ENCODE measurements at places on chromosomes 4 and X.

DNA sequence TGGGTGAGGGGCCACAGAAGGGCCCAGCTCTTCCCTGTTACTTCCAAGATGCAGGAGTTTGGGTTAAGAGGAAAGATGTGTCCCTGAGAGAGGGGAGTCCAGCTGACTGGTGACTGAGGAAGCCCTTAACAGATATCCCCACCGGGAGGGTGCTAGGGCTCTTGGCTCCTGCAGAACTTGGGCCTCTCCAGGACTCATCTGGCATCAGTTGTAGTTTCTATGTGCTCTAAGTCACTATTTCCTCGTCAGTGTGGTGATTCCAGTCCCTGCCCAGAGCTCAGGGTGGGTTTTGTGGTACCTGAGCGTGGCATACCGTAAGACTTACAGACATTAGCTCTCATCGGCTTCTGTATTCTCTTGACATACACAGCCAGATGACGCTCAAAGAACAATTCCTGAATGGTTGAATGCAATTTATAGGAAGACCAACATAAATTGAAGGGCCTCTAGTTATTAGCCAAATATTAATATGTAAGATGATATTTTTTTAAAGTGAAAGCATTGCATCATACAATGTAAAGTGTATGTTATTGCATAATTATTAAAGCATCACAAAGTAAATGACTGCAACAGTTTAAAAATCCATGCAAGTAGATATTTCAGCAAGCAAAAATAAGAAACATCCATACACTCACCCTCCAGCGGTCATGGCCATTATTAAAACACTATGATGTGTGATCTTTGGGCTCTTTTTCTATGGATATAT lies 195.5 kb downstream of the PTTG2 start:
- DNase-seq, result no peak

- no peak for DNase-seq
Observed at GRCh38 chrX:21708116-21708515, 49.8 kb downstream of the SMPX start.

DNA sequence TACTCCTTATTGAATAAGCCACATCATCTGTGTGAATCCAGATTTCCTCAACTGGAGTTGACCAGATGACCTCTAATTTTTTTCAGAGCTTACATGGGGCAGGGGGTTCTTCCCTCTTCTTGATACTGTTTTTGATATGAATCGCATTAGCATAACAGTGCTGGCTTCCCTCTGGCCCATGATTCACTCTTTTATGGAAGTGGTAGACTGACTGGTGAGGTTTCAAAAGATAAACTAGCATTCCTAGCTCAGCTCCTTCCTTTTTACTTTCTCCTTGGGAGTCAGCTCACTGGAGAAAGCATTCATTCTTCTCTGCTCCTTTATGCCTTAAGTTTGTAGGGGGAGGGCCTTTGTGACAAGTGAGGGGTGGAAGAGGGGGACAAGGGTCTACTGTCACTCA lies 161.0 kb upstream of the FGF13 start:
- DNase-seq, result no peak

- DNase-seq, result no peak
Observed at GRCh38 chrX:40177117-40177430, 79.3 kb upstream of the BCOR start.

DNA sequence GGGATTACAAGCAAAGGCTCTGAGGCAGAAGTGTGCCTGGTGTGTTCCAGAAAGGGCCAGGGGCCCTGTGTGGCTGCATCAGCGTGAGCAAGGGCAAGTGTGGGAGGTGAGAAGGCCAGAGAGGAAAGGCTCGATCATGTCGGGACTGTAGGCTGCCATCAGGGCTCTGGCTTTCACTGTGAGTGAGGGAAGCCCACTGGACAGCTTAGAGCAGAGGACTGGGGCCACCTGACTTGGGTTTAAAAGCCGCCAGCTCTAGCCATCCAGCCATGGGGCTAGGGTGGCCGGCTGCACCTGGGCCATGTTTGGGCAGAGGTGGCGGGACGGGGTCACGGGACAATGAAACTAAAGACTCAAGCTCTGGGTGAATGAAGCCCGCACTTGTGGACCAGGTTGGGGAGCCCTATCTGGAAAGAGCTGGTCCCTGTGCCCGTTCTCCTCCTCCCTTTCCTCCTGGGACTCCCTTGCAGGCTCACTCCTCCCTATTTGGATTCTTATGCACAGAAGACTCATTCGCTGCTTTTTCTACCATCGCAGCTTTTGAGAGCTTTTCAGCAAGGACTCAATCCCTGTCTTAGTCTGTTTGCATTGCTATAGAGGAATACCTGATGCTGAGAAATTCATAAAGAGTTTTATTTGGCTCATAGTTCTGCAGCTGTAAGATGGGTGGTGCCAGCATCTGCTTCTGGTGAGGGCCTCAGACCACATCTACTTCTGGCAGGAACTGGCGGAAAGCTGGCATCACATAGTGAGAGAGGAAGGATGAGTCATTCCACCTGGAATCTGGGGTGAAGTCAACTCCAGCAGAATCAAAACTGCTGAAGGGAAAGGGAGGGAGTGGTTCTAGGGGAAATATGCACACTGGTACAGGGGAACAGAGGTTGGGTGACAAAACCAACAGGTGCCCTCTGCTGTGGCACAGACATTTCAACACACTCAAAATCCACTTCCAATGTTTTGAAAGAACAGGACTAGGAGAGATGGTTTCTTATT lies 15.3 kb downstream of the CTAG1B start:
- peak; percentile 37 for DNase-seq

DNA sequence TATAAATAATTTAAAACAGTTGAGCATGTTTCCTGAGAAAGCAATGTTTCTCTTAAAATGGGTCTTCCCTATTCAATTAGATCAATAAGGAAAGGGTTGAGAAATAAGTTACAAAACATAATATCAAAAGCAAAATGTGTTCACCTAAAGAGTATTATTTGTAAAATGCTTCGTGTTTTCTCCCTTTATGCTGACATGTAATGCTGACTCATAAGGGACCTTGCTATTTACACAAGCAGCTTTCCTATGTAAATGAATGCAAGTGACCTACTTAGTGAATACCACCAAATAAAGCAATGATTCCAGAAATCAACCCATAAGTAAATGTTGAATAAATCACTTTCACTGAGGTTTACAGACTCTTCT lies 91.5 kb downstream of the ELOVL6 start:
- no peak for DNase-seq

DNA sequence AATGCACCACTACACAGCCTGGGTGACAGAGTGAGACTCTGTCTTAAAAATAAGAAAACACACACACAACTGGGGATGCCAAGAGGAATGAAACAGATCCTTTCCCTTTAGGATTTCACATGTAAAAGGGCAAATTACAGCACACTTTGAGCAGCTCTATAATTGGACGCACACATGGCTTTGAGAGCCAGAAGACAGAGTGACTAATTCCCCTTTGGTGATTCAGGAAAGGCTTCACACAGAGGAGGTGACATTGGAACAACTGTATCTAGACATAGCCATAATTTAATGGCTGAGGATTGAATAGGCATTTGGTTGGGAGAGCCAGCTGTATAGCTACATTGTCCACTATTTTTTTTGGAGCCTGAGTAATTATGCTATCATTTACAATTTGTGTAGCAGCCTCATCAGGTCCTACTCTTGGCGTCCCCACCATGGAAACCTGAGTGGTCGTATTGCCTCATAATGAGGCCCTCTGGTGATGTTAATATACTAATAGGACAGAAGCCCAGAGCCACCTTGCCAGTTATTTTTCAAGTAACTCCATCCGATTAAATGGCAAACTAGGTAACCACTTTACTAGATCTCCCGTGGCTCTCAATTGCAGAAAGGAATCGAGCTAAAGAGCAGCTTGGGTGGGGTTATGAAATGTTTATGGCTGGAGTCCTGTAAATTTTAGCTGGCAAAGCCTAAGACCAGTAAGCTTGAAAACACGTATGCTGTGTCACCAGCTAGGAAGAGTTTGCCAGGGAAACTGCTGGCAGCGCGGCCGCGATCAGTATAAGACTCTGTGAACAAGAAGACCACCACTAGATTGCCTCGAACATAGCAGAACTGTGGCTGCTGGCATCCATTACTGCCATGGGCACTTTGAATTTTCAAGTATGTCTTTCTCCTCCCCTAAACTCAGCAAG lies 8.5 kb upstream of the PPEF1 start:
- no peak for DNase-seq

GRCh38 chr4:16102356-16102755 lies 18.5 kb upstream of the PROM1 start:
- no peak for DNase-seq

- DNase-seq, result no peak
Observed at GRCh38 chr4:181538431-181538830, 704.8 kb upstream of the TENM3 start.

DNA sequence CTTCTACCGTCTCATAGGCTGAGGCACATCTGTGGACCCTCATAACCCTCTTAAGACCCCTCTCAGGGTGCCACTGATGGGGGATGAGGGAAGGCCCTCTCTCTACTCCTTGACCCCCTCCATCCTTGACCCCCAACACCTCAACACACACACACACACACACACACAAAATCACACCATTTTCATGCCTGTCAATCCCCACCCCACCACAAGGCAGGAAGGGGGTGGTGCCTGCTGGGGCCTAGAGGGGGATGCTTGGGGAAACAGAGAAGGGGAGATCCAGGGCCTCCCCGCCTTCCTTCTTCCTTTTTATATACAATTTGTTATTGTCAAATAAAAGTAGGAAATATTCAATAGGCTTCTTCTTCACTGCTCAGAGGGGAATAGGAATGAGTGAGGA lies 1.2 kb upstream of the EBP start:
- DNase-seq, result no peak

DNA sequence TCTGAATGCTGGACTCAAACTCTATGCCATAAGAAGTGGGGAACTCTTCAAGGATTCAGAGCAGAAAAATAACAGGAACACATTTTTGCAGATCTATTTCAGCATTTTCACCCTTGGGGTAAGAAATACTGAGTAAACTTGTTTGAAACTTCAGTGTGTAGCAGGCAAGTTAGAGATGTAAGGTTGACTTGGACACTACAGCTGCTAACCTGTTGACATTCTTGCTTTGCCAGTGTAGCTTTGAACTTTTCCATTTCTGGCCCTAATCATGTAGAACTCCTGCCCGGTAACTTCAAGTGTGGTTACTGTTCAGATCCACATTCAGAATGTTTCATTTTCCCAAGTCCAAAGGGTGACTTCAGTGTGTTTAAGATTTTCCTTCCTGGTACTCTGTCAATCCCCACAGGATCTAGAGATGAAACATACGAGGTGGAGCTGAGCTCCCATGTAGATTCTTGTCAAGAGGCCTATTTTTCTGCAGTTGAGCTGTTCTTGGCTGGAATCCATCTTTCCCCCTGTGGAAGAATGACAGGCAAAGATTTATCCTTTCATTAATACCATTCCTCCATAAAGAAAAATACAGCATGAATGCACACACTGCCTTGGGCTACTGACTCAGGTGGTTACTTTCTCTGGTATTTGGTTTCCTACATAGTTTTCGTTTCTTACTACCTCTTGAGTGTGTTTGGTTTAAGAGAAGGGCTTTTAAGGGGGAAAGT lies 34.1 kb downstream of the FHDC1 start:
- peak; percentile 73 for DNase-seq

- no peak for DNase-seq
Observed at GRCh38 chr4:75302648-75303047, 211.6 kb downstream of the RCHY1 start.

DNA sequence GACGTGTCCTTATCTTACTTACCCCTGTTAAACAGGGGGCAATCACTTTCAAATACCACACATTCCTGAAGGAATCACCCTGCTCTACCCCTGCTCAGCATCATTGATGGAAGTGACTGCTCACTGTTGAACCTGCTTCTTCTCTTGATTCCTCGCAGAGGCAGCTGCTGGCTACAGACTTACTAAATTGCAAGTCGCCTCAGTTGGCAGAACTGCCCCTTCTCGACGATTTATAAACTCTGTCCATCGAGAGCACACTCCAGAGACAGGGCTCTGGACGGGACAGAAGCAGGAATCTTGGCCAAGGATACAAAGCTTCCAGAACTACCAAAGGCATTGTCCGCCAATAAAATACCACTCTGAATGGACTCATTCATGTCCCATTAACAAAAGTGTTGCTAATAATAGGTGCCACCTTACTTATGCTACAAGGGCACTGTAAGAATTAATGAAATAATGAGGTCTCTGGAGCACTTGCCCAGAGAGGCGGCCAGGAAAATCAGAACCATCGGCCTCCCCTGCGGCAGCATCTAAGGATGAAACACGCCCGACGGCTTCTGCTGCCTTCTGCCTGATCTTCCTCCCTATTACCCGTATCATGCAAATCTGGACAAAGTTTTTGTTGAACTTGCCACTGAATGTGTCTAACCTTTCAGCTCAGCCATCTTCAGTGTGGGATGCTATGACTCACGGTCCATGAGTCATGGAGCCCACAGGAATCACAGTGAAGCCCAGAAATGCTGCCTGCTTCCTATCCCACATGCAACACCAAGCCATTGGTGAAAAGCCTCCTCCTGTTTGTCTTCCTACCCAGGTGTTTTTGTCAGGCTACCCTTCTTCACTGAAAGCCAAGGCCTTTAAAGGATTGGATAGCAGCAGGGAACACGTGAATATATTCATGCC lies 164.9 kb downstream of the MAML3 start:
- DNase-seq, result no peak

DNA sequence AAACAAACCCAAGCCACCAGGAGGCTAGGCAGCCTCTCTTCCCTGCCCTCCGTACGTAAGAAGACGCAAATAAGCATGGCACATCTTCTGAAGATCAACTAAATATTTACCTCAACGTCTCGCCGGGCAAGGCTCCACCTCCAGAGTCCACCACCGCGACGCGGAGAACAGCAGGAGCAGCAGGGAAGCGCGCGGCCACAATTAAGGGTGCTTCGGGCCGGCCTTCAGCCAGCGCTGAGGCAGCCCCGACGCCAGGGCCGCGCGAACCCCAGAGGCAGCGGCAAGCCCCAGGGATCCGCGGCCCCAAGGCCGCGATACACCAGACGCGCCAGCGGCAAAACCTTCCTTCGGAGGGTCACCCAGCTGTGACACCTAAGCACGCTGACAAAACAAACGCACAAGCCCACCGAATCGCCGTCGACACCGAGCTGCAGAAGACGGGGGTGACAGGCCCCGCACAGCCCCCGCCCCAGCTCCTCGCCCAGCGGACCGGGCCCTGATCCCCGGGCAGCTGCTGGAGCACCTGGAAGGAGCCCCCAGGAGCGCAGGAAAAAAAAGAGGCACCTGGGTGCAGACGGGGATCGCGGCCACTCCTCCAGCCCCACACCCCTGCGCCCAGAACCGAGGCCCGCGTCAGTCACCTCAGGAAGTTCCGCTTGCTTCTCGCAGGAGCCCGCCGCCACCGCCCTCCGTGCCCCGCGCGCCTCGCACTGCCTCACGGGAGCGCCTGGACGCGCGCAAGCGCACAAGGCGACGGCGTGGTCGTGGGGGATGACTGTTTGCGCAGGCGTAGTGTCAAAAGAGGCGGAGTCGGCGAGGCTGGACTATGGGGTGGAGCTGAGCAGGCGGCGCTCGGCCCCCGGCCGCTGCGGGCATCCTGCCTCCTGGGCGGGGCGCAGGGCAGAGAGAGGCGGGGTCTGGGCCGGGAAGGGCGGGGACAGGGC lies at the start of the genes HAUS3 and POLN:
HAUS3 (minus strand) TSS at position 712 of the 944 bp plus-strand sequence. CDS start 1,175 bp downstream, outside the sequence.
POLN (minus strand) TSS at position 712 of the 944 bp plus-strand sequence. CDS start 12,890 bp downstream, outside the sequence.
- peak; percentile 99 for DNase-seq

DNA sequence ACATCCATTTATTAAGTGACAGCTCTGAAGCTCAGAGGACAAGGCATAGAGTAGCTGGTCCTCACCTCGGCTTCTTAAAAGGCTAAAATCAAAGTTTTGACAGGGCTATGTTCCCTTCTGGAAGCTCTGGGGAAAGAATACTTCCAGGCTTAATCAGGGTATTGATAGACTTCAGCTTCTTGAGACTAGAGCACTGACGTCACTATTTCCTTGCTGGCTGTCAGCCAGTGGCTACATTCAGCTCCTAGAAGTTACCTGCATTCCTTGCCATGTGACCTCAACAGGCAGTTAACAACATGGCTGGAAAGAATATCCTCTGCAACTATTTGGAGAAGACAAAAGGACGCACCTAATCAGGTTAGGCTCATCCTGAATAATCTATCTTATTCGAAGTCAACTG lies 1144.8 kb downstream of the ADGRL3 start:
- no peak for DNase-seq

Measured in muscle of back (tissue), 13 donors.